ENCODE measurements at places on chromosomes 4 and X.

DNA sequence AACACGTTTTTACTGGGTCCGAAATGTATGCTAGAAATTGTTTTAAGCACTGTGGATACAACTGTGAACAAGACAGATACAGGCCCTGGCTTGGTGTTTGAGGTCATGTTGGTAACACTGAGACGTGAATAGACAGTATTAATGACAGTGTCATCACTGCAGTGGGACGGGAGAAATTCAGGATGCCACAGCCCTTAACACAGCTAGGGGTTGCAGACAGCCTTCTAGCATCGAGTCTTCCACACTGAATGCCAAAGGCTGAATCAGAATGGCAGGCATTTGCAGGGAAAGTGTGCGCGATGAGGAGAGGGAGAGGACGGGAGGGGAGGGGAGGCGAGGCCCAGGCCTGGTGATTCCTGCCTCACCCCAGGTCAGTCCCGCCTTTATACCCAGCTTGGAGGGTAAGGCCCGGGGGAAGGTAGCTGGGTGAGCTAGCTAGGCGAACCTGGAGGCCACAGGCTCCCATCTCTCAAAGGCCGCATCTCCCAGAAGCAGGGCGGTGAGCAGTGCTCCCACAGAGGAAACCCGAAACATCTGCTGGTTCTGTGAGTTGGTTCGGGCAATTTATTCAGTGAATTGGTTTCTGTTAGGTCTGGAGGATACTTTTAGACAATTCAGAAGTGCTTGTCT lies 44.1 kb upstream of the CLDN24 start:
- H3K36me3 ChIP-seq, result no peaks in the 10 kb centered on the region
- no peak overlapping the region for H3K4me3 ChIP-seq
- DNase-seq, result no peak

GRCh38 chrX:94977986-94978385 lies 1304.0 kb downstream of the FAM133A start:
- no peaks in the 10 kb centered on the region for H3K4me1 ChIP-seq
- no peaks in the 10 kb centered on the region for H3K27me3 ChIP-seq
- H3K36me3 ChIP-seq, result no peaks in the 10 kb centered on the region
- DNase-seq, result no peak

- no peaks in the 10 kb centered on the region for H3K36me3 ChIP-seq
- H3K27me3 ChIP-seq, result no peaks in the 10 kb centered on the region
- H3K4me1 ChIP-seq, result peaks cover 14% of the 10 kb centered on the region
- H3K27ac ChIP-seq, result no peak overlapping the region
These were observed 15.9 kb upstream of the ZIC3 start for GRCh38 chrX:137549851-137550664.

DNA sequence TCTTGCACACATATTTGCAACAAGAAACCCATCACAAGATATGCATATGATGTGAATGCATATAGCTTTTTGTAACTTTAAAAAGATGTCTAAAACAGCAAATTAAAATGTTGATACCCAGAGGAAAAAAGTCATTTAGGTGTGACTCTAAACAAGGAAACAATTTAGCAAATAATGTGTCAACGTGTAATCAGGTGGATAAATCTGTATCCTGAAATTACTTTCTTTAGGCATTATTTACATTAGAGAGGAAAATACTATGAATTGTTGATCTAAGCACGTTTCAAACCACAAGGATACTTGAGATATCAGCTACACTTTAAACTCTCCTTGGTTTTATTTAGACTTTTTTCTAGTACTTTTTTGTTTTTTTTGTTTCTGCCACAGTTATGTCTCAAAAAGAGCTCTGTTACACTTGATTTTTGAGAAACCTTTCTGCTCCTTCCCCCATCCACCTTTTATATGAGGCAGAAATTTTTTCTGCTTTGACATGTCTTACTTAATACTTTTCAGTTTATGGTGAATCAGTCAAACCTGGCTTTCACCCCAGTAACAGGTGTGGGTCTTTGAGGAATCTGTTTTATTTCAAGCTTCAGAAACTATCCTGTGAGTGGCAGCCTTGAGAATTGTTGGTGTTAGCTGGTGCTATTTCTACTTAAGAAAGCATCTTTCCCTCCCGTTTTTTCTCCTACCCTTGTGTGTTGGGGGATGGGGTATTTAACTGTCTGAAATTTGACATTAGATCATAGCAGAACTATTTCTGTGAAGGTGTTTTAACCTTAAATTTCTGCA lies 1.9 kb downstream of the NPNT start:
- no peaks in the 10 kb centered on the region for H3K27me3 ChIP-seq
- peak overlapping the region; percentile 64 for H3K4me3 ChIP-seq
- H3K36me3 ChIP-seq, result no peaks in the 10 kb centered on the region
- H3K4me1 ChIP-seq, result peaks cover 31% of the 10 kb centered on the region
- peak overlapping the region; percentile 81 for H3K27ac ChIP-seq

GRCh38 chr4:143375326-143376073 lies 38.8 kb downstream of the GAB1 start:
- no peaks in the 10 kb centered on the region for H3K27me3 ChIP-seq
- H3K27ac ChIP-seq, result no peak overlapping the region
- H3K4me3 ChIP-seq, result no peak overlapping the region
- no peaks in the 10 kb centered on the region for H3K36me3 ChIP-seq
- no peak for DNase-seq

GRCh38 chrX:29652484-29652883 lies 562.9 kb upstream of the MAGEB2 start:
- H3K27me3 ChIP-seq, result no peaks in the 10 kb centered on the region
- H3K36me3 ChIP-seq, result no peaks in the 10 kb centered on the region
- DNase-seq, result no peak
- H3K4me3 ChIP-seq, result no peak overlapping the region

DNA sequence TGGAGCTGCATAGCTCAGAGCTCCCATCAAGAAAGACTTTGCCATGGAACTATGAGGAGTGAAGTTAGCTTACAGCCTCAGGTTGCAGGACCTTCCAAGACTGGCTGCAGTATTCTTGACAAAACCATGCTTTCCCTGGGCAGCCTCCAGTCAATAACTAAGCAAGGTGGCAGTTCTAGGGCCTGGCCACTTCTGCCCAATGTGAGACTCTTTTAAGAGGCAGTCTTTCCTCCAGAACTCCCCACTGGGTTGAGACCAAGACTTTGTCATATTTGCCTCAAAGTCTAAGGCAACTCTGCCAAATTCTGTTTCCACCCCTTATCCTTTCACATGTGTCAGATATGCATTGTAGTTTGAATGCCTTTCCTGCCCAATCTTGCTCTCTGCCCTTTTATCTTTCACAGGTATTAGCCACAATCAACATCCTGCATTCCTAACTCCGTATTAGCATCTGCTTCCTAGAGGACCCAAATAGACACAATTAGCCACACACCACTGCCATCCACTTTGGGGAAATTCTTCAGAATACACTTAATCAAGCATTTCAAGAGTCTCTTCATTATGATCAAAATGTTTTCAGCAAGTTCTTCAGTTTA lies 17.7 kb upstream of the SLC25A43 start:
- no peak for DNase-seq
- no peak overlapping the region for H3K27ac ChIP-seq

GRCh38 chrX:93868289-93868965 lies 194.4 kb downstream of the FAM133A start:
- DNase-seq, result peak; percentile 22
- no peaks in the 10 kb centered on the region for H3K36me3 ChIP-seq
- H3K27ac ChIP-seq, result no peak overlapping the region
- no peak overlapping the region for H3K4me3 ChIP-seq
- H3K27me3 ChIP-seq, result no peaks in the 10 kb centered on the region
- H3K4me1 ChIP-seq, result no peaks in the 10 kb centered on the region

- H3K4me3 ChIP-seq, result no peak overlapping the region
- H3K36me3 ChIP-seq, result no peaks in the 10 kb centered on the region
- H3K4me1 ChIP-seq, result no peaks in the 10 kb centered on the region
These were observed 104.8 kb upstream of the CXCL13 start for GRCh38 chr4:77500801-77501200.

DNA sequence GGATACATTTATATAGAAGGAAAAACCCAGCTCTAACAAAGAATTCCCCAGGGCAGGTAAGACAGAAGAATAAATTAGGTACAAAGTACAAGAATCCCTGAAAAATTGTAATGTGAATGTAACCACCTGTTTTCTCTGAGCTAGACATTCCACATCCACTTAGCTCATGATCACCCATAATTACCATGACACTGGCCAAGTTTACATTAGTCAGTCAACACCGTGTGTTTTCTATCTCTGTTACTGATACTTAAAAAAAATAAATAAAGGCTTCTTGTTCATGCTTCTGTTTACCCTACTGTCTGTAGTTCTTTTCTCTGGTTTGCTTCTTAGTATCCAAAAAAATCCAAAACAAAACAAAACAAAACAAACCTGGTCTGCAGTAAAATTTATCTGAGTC lies 66.0 kb downstream of the CBLL2 start:
- no peak for DNase-seq
- no peak overlapping the region for H3K27ac ChIP-seq
- no peak overlapping the region for H3K4me3 ChIP-seq
- H3K4me1 ChIP-seq, result no peaks in the 10 kb centered on the region
- no peaks in the 10 kb centered on the region for H3K36me3 ChIP-seq

DNA sequence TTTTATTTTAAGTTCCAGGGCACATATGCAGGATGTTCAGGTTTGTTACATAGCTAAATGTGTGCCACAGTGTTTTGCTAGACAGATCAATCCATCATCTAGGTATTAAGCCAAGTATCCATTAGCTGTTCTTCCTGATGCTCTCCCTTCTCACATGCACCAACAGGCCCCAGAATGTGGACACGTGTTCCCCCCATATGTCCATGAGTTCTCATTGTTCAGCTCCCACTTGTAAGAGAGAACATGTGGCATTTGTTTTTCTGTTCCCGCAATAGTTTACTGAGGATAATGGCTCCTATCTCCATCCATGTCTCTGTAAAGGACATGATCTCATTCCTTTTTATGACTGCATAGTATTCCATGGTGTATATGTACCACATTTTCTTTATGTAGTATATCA lies 374.8 kb upstream of the FAT1 start:
- no peak for DNase-seq
- no peaks in the 10 kb centered on the region for H3K4me1 ChIP-seq
- H3K27ac ChIP-seq, result no peak overlapping the region
- H3K4me3 ChIP-seq, result no peak overlapping the region

- no peaks in the 10 kb centered on the region for H3K27me3 ChIP-seq
- H3K4me1 ChIP-seq, result no peaks in the 10 kb centered on the region
- no peak overlapping the region for H3K27ac ChIP-seq
- H3K36me3 ChIP-seq, result no peaks in the 10 kb centered on the region
- no peak overlapping the region for H3K4me3 ChIP-seq
- DNase-seq, result no peak
These were observed 66.0 kb downstream of the FHDC1 start for GRCh38 chr4:153002110-153002509.

DNA sequence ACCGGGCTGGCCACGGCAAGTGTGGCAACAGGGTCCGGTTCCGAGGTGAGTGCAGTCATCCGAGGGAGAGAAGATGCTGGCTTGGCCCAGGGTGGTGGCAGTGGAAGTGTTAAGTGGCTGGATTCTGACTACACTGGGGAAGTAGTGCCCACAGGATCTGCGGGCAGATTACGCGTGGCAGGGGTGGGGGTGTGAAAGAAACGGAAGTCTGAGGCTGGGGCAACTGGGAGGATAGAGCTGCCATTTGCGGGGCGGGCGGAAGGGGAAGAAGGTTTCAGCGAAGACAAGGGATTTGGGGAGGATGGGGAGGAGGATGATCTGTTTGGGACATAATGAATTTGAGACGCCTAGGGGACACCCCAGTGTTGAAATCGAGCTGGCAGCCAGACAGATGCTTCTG lies 5.3 kb downstream of the RS1 start:
- DNase-seq, result no peak
- H3K27ac ChIP-seq, result no peak overlapping the region
- H3K36me3 ChIP-seq, result no peaks in the 10 kb centered on the region
- no peak overlapping the region for H3K4me3 ChIP-seq

DNA sequence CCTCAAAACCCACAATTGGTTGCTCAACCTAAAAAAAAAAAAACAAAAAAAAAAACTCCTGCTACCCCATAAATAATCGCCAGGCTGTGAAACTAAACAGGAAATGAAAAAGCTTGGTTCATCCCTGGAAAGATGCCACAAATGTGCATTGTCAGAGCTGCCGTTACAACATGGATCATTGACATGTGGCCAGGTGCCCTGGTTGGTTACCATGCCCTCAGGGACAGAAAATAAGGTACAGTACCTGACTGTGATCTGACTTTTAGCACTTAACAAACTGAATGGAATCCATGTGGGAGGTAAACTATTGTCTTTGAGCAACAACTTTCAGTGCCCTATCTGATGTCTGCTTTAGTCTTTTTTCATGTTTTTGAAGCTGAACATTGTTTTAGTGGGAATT lies 118.0 kb upstream of the RPL34 start:
- no peaks in the 10 kb centered on the region for H3K27me3 ChIP-seq
- no peak for DNase-seq
- no peak overlapping the region for H3K27ac ChIP-seq
- H3K4me3 ChIP-seq, result no peak overlapping the region
- no peaks in the 10 kb centered on the region for H3K36me3 ChIP-seq
- no peaks in the 10 kb centered on the region for H3K4me1 ChIP-seq

GRCh38 chr4:149140841-149141240 lies 674.8 kb downstream of the IQCM start:
- H3K4me1 ChIP-seq, result no peaks in the 10 kb centered on the region
- DNase-seq, result no peak
- no peak overlapping the region for H3K27ac ChIP-seq
- H3K36me3 ChIP-seq, result no peaks in the 10 kb centered on the region
- H3K4me3 ChIP-seq, result no peak overlapping the region

DNA sequence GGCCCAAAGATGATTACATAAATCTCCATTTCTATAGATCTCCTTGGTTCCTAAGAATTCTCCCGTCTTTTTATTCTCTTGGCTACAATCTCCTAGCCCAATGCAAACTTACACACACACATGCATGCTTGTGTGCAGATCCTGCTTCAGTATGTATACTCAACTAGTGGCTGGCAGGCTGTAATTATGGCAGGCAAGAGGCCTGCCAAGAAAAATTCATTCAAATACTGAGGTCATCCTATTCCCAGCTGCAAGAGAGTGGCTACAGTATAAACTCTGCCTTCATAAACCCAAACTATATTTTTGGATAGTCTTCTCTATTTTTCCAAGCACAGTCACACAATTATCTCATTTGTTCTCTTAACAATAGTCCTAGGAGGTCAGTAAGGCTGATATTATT lies 95.2 kb downstream of the SHROOM4 start:
- no peaks in the 10 kb centered on the region for H3K36me3 ChIP-seq
- H3K4me3 ChIP-seq, result no peak overlapping the region
- H3K27ac ChIP-seq, result no peak overlapping the region

- no peak for DNase-seq
- H3K4me1 ChIP-seq, result no peaks in the 10 kb centered on the region
- H3K27ac ChIP-seq, result no peak overlapping the region
- peaks cover 5% of the 10 kb centered on the region for H3K27me3 ChIP-seq
- no peaks in the 10 kb centered on the region for H3K36me3 ChIP-seq
These were observed 14.7 kb upstream of the PDE6B start for GRCh38 chr4:610411-611261.

- H3K4me3 ChIP-seq, result no peak overlapping the region
- peaks cover 18% of the 10 kb centered on the region for H3K36me3 ChIP-seq
- peaks cover 34% of the 10 kb centered on the region for H3K4me1 ChIP-seq
- no peak overlapping the region for H3K27ac ChIP-seq
These were observed 62.4 kb upstream of the MSANTD1 start for GRCh38 chr4:3186609-3187008.

Data from body of pancreas (tissue), 4 donors.